ENCODE measurements at places on chromosomes 16 and 17.

DNA sequence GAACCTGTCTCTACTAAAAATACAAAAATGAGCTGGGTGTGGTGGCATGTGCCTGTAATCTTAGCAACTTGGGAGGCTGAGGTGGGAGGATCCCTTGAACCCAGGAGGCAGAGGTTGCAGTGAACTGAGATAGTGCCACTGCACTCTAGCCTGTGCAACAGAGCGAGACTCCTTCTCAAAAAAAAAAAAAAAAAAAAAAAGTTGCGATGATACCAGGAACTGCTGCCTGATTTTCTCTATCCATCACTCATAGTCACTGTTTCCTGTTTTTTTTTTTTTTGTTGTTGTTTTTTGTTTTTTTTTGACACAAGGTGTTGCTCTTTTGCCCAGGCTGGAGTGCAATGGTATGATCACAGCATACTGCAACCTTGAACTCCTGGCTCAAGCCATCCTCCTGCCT lies 59.2 kb downstream of the ABCC1 start:
- DNase-seq, result no peak

GRCh38 chr17:9371019-9371418 lies 204.6 kb downstream of the STX8 start:
- no peak for DNase-seq

DNA sequence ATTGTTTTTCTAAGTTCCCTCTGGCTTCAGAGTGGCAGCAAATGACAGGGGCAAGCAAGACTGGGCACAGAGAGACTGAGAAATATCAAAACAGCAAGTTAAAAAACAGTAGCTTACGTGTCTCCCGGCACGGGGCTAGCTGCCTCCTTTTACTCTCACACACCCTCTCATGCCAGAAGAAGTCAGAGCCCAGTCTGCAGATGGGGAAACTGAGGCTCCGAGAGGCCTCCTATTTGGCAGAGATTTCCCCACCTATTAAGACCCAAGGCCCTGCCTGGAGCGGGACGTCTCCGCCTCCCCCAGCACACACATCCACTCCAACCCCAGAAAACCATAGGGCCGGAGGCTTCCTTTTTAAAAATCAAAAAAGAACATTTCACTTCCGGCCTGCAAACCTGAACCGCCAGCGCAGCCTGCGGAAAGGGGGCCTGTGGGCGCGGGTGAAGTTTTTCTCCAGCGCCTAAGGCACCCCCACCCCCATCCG lies 832 bp downstream of the CARHSP1 start:
- peak; percentile 62 for DNase-seq

DNA sequence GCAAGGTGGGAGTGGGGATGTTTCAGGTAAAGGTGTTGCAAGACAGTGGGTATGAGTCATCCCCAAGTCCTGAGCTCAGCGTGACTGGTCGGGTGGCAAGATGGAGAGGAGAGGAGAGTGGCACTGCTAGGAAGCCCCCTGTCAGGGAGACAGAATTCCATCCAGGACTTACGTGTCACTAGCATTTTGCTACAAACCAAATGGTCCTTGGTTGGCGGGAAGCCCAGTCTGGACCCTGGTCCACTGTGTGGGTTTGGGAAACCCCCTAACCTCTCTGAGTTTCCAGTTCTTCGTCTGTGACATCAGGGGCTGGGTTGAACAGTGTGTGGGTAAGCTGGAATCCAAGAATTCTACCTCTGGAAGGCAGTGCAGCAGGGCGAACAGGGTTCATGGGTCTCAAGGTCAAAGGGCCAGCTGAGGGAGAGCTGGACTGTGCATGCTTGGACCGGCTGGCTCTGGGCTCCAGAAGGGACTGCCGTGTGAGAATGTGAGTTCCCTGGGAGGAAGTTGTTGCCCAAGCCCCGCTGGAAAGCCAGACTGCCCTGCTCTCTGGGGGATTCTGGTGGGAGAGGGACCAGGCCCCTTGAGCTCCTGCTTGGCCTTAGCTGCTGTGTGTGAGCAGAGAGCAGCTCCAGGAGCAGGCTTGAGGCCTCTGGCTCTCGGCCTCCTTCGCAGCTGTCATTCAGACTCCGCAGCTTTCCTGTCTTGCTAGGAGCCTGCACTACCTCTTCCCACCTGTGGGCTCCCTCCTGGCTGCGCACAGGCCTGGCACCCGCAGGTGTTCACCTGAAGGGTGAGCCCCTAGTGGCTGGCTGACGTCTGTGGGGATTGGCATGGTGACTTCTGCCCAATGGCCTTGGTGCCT lies 84.6 kb downstream of the NT5M start:
- no peak for DNase-seq

DNA sequence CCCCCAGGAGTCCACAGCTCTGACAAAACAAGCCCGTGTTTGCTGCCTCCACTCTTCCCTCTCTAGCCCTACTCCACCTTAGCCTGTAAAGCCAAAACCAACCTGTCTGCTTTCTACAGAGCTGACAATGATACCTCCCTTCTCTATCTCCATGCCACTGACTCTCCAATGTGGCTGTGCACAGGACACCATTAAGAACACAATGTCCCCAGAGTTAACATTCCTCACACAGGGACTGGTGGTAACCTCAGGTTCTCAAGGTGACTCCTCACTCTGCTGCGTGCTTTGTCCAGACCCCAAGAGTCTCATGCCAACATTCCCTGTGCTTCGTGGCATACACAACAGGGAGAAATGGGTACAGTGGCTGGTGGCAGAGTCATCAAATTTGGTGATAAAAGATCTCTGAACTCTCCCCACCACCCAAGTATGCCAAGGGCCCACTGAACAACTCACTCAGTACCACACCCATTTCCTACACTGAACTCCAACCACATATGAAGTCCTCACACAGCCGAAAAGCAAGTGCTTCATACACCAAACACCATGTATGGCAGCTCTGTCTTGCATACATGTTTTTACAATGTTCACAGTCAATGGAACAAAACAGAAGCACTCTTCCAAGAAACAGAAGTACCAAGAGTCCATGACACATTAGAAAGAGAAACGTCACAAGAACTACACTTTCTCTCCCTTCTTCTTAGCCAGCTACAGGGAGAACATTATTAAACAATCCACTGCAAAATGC lies 21.1 kb downstream of the CSNK2A2 start:
- no peak for DNase-seq

GRCh38 chr16:84672276-84673202 lies 24.2 kb downstream of the KLHL36 start:
- DNase-seq, result peak; percentile 87

- DNase-seq, result peak; percentile 91
These were observed 2.1 kb upstream of the IRX5 start for GRCh38 chr16:54928411-54929089.

DNA sequence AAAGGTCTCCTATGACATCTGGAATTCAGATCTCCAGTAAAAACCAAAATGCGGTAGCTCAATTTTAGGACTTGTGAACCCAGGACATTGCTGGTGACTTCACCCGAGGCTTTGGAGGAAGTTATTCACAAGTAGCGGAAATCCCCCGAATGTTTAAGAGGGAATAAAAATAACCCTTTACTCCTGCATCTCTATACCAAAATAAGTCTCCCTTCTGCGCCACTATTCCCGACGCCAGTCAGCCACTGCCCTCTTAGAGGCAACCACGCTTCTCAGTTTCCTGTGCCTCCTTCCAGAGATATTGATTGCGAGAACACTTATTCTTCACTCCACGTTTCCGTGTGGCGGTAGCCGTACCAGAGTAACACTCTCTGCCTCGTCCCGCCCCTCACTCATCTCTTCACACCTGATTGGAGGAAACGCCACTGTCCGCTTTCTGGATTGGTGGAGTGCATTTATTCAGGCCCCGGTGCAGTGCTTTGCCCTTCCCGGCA lies 27.4 kb downstream of the EMP2 start:
- DNase-seq, result peak; percentile 51

DNA sequence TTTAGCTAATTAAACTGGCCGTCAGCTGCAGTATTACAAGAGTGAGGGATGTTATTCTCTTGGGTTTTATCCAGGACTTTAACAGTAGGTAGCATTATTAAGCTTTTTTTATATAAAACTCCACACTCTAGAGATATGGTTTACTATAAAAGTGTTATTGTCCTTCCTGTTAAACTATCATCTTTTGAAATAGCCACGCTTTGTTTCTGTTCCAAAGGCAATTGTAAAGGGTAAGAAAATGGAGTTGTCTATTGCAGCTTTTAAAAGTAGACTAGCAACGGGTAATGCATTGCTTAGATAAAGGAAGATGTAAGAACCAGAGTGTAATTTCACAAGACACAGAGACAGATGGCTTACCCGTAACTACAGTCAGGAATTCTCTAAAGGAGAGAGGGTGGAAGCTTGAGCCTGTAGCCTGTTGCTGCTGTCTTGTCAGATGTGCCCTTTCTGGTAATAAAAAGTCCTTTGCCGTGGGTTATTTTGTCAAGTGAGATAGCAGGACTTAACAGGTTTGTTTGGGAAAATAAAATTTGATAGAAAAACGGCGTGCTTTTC lies 56.4 kb downstream of the WWOX start:
- DNase-seq, result no peak

- peak; percentile 29 for DNase-seq
These were observed 246.6 kb upstream of the RPL38 start for GRCh38 chr17:73956595-73957465.

- no peak for DNase-seq
These were observed 44.6 kb downstream of the WSB1 start for GRCh38 chr17:27338536-27338985.

DNA sequence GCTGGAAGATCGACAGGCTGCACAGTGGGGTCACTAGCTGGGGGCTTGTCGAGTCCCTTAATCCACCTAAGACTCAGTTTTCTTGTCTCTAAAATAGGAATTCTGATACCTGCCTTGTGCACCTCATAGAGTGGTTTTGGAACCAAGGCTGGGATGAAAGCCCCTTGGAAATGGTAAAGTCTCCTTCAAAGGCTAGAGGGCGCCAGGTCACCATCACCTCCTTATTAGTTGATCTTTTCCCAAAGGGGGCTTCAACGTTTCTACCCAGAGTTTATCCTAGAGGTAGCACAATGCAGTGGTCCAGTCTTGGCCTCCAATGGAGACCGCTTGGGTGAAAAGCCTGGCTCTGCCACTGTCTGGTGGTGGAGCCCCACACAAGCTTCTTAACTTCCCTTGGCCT lies 158.2 kb downstream of the AIPL1 start:
- DNase-seq, result no peak

DNA sequence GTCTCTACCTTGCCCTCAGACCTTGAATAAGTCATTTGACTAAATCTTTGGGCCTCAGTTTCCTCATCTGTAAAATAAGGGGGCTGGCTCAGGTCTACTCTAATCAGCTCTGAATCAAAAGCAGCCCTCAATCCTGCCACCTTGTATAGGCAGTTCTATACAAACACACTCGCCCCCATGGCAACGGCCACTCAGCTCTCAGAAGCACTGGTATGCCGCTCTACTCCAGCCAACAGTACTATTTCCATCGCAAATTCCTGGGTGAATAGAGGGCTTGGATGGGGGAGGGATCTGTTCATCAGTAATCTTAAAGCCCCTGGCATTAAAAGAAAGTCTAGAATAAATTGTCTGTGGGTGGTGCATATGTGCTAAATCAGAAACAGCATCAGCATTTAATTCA lies 21.2 kb upstream of the TAOK1 start:
- DNase-seq, result no peak

DNA sequence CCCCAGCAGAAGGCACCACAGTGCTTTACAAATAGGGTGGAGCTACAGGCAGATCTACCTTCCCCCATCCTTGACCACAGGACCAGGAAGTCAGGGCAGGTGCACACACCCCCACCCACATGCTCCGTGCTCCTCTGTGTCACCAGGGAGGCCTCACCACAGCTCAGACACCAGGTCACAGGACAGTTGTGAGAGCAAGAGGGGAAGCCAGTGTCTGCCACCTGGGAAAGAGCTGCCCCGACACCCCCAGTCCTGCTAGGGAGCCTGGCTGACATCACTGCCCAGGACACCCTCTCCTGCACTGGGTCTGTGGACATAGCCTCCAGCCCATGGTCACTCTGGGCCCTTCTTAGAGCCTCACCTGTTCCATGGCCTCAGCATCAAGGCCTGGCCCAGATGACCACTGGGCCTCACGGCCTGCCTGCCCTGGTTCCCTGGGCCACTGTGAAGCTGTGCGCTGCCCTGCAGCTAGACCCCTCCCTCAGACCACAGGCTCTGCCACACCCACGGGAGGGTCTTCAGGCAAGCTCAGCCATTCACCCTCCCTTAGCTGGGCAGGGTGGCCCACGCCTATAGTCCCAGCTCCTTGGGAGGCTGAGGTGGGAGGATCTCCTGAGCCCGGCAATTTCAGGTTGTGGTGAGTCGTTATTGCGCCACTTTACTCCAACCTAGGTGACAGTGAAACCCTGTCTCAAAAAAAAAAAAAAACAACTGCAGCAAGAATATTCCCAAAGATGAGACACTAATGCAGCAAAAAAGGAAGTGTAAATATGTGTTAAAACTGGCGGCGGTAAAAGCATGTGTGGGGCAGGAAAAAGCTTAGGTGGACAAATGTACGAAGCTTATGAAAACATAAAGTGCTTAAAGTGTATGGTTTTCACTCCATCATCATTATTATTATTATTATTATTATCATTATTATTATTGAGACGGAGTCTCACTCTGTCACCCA lies 14.2 kb downstream of the POLR3K start:
- peak; percentile 5 for DNase-seq

DNA sequence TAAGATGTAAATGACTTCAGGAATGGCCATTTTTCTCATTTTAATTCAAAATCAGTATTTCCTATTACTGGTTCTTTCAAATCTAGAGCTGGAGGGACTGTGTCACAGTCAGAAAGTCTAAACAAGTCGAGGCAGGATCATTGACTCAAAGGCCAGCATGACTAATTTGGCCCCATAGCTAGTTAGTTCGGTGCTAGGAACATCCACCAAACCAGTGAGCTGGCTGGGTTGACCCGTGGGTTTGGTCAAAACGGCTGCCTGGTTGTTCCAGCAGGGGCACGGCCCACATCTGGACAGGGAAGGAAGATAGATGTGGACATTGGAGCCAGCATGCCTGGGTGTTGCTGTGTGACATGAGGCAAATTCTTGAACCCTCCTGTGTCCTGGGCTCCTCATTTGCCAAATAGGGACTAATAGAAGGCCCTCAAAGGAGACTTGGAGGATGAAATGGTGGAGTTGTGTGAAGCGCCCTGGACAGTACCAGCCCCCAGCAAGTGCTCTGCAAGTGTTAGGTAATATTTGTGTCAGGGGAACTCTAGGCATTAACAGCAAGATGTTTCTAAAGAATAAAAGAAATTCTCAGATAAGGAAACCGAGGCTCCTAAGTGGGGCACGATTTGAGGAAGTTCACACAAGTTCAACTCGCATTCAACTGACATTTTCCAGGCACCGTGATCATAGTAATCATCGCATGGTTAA lies 46.2 kb downstream of the MEOX1 start:
- peak; percentile 80 for DNase-seq

GRCh38 chr17:6756425-6757031 lies 682 bp downstream of the XAF1 start:
- peak; percentile 55 for DNase-seq

- no peak for DNase-seq
These were observed 40.5 kb downstream of the FTO start for GRCh38 chr16:53744449-53744848.

DNA sequence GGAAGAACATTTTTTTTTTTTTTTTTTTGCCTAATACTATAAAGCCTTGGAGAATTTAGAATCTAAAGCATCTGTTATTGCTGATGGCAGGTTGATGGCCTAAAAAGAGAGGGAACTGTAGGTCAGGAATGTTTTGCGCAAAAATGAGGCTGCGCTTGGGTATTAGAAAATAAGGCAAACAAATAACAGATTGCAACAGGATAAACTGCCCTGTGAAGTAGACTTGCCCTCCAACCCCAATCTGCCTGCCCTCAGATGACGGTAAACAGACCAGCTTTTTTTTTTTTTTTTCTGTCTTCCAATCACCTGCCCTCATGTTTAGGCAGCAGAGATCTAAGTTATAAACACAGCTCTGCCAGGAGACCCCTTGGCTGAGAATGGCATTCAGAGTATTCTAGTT lies 3.8 kb upstream of the DHX8 start:
- no peak for DNase-seq
